Left colon (tissue), 2 donors: ENCODE measurements at places on chromosomes 2 and 18.

GRCh38 chr2:62208074-62208757 lies 12.3 kb downstream of the B3GNT2 start:
- DNase-seq: no peak

- no peak for DNase-seq
These were observed 214.5 kb downstream of the IRS1 start for GRCh38 chr2:226585130-226585561.

DNA sequence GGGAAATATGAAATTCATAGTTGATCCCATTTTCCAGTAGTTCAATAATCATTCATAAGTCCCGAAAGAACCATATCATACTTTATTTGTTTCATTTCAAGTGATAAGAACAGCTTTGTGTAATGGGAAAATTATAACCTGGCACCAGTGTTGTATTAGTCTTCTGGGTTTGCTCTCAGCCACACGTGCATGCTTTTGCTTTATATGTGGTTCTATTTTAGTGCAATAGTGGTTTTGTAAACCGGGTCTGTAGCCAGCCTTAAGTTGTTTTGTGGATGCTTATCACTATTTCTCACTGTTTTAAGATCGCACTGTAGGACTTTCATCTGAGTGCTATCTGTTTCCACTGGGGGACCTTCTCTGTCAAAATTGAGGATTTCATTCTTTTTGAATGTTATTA lies 203.8 kb downstream of the PTPRM start:
- DNase-seq: no peak

GRCh38 chr2:236916181-236916580 lies 169.5 kb upstream of the COPS8 start:
- no peak for DNase-seq

GRCh38 chr18:31241900-31242409 lies 76.0 kb upstream of the DSG1 start:
- peak; percentile 74 for DNase-seq
